ENCODE measurements at places on chromosomes 16 and 17.

DNA sequence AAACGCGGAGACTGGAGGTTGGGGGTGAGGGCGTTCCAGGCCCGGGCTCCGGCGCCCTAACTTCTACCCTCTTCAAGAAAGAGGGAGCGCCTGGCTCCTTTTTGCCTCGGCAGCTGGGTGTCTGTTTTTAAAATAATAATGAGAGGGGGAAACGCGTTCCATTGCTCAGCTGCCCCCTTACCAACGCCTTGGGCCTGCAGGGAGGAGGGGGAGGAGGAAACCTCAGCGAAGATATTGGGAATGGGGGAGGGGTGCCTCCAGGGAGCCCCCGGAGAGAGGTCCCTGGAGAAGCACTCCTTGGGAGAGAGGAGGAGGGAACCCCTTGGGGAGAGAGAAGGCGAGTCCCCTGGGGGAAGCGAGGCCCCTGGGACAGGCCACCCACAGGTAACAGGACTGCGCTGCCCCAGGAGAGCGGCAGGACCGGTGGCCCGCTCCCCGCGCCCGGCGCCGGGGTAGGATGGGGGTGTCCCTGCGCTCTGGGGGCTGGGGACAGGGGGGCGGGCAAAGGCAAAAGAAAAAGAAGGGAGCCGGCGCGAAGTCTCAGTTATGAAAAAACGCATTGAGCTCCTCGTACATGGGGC lies 2.7 kb downstream of the NEUROD2 start:
- no peak for DNase-seq

DNA sequence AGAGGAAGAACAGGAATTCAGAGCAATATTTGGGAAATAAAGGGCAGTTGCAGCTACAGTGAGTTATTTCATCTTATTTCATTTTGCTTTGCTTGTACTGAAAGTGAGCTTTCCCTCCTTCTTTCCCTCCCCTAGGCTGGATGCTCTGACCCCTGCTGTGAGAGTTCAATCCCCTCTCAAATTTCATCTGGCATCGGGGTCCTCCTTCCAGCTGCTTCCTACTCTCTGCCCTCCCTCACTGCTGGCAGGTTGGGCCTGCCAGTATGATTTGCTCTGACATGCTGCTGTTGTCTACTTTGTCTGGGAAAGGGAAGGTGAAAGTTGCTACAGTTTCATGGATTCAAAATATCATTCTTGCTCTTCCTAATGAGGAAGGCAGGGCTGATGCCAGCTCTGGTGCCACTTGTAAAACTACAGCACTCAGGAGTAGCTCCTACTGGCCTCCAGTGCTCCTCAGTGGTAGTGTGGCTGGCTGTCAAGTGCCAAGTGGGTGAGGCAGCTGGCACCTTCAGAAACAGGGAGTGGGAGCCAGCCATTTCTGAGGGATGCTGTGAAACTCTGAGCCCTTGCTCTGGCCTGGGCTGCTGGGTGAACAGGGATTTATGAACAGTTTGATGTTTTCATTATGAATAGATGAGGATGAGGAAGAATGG lies 408.6 kb downstream of the HAPSTR1 start:
- no peak for DNase-seq

GRCh38 chr17:80449930-80450576 lies 26.4 kb downstream of the NPTX1 start:
- no peak for DNase-seq

DNA sequence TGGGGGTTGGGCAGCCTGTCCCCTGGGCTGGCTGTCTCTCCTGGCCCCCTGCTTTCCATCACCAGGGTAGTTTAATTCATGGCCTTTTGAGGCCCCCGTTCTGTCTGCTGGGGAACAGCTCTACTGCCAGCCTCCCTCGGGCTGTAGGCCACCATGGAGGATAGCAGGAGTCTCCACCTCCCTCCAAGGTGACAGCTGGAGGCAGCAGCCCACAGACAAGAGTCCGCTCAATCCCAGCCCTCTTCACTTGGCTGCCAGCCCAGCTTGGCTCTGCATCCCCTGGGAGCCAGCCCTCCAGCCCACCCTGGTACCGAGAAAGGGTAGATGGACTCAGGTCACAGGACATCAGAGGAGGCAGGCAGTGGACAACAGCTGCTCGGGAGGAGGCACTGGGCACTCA lies 194.6 kb upstream of the SDK2 start:
- DNase-seq, result no peak

GRCh38 chr17:40026816-40027613 lies 11.8 kb downstream of the CSF3 start:
- peak; percentile 77 for DNase-seq
